ENCODE measurements at places on chromosomes 5 and 9.
A peak's percentile ranks its signal among the peaks of the same experiment; 100 is the strongest.

DNA sequence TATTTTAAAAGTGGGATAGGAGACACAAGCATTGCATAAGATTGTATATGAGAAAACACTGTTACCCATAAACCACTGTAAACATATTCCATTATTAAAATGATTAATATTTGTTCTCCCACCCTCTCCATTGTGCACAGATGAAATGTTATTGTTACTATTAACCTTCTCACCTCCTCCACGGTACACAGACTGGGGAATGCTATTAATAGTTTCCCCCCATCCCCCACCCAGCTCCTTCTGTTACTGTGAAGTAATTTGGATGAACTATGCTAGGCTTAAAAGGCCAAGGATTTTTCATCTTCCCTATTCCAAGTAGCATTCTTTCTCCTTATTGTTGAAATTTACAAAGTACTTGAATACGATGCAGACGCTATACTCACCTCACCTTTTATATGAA lies 91.4 kb downstream of the JAKMIP2 start:
- no peak for DNase-seq

DNA sequence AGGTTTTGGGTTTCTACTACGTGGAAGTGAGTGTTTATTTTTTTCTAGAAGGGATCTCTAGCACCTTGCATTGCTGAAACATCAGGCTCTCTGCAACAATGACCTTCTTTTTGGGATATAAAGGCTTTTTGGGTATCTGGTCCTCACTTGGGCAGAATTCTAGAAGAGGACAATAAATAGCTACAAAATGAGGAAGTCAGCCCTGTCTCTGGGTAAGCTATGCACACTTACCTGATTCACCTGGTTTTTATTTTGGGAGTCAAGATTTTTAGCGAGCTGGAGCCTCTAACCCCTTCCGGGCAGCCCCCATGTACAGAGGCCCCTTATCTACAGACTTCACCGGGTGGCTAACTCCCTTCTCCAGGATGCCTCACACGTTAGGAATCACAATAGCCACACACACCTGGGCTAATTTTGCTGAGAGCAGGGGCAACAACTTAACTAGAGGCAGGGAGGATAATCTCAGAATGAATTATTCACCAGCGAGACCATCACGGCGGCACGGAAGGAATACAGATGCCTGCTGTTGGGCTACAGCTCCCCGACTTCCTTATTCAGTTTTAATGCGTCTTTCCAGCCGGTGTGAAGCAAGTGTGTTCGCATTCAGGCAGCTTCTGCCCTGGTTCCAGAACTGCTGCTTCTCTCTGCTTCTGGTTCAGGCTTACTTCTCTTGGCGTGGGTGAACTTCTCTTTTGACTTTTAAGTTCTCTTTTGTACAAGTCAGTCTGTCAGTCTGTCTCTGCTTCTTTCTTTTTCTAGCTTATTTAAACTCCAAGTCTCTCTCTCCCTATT lies 341.0 kb upstream of the PANK3 start:
- no peak for DNase-seq

- DNase-seq, result no peak
Observed at GRCh38 chr9:107952773-107953172, 463.2 kb upstream of the KLF4 start.

DNA sequence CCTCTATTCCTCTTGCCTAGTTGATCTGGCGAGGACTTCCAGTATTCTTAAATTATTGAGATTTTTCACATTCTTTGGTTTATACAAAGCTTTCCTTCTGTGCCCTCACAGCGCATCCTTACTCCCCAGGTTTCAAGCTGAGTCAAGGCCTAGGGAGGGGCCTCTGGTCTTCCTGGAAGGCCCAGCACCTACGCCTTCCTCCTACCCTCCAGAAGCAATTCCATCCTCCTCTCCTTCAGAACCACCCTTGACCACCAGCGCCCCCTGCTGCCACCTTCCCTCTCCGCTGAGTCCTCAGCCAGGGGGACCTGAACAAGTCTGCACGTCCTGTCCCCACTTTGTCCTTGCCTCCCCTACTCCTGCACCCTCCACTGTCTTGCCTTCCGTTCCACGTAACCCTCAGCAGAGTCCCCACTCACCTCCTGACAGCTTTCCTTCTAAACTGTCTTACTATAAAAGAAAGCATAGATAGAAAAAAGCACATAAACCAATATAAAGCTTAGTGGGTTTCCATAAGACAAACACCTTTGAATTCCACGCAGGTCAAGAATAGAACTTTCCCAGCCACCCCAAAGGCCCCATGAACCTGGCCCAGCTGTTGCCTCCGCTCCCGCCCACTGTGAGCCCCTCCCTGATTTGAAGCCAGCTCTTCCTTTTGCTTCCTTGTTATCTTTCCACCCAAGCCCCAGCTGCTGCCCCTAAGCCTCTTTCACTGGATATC lies 63.0 kb upstream of the CTSL start:
- DNase-seq, result peak; percentile 84

DNA sequence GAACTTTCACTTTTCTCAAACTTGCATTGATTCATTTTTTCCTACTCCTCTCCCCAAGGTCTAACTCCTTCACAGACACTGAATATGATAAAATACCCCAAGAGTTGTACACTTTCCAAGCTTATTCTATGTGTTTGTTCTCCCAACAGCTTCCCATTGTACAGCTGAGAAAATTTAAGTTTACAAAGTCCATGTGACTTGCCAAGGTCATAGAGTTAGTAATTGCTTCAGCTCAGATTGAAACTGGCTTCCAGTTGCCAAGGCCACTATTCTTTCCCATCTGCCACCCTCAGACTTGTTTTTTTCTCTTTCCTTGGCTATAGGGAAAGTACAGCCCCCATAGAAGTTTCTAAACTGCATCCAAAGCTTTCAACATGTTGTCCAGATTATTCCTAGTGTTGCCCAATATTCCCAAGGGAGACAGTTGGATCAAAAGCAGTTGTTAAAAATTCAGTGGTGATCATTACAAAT lies 34.8 kb downstream of the TNFSF8 start:
- no peak for DNase-seq

DNA sequence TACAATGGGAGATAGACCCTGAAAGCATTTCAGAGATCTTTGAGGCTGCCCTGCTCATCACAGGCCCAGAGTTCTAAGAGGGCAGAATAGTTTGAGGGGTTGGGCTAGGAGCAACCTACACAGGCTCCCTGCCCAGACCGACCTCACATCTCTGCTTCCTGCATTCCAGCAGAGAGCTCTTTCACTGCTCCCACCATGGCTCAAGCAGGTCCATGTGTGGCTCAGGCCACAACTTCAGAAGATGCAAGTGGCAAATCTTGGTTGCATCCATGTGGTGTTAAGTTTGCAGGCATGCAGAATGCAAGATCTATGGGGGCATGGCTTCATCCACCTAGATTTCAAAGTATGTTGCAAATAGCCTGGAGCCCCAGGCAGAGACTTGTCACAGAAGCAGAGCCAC lies 39.0 kb downstream of the GDA start:
- DNase-seq, result no peak

DNA sequence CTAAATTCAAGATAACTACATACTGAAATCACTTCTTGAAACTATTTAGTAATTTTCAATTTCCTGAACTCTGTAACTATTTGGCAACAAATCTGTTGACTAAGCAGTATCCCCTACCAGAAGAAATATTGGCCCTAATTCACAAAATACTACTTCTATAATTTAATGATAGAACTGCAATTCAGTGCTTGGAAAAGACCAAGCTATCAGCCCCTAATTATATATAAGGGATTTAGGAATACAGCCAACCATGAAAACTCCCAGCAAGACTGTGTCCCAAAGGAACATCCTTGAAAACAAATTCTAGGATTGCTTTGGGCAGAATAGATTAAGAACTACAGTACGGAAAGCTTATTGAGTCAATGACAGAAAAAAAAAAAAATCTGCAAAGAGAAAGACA lies 169.2 kb downstream of the RAB3C start:
- no peak for DNase-seq

- no peak for DNase-seq
Observed at GRCh38 chr9:15307523-15307841, 466 bp upstream of the TTC39B start.

Data from stimulated activated CD4-positive, alpha-beta T cell treated with anti-CD3 and anti-CD28 coated beads, Interleukin-2, amount 100 ng/mL, for 24 hours (primary cell).